ENCODE measurements at places on chromosomes 7 and 10. TPM values are rescaled to one million over a fixed set of nuclear protein-coding genes. Genes with fewer than 3 reads are reported as not detected.

Gene TNS3
- total RNA-seq = 38.3 TPM

Gene CHST15
- 2.4 TPM for total RNA-seq

Gene CNNM1
- total RNA-seq = 0.57 TPM

Gene HOXA13
- total RNA-seq = not detected

Gene HOXA2
- total RNA-seq = not detected

Gene PRPF18
- total RNA-seq = 26.2 TPM

Gene AP5Z1
- 114 TPM for total RNA-seq

Gene WDFY4
- total RNA-seq = 0.33 TPM

Gene HABP2
- total RNA-seq = not detected

Gene PPP1R17
- total RNA-seq = 1.4 TPM

Gene SPDYE5
- total RNA-seq = not detected

Gene CAMK2B
- 0.61 TPM for total RNA-seq

DNA sequence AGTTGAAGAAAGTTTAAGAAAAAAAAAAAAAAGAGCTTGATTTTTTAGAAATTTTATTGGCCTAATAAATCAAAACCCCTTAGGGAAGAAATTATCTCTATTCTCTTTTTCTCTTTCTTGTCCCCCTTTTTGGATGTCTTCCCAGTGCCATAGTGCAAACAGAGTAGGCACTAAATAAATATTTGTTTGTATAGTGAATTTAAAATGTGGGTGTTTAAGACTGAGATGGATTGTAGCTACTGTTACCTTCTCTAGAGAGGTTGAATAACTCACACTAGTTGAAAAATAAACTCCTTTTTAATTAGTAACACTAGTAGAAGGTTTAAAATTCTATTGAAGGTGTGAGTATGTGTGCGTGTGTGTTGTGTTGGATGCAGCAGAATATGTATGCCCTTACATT, 783.8 kb downstream of the NXPH1 start:
- no peak for DNase-seq

GRCh38 chr10:43696909-43697483, 48.3 kb upstream of the ZNF32 start:
- DNase-seq = no peak

DNA sequence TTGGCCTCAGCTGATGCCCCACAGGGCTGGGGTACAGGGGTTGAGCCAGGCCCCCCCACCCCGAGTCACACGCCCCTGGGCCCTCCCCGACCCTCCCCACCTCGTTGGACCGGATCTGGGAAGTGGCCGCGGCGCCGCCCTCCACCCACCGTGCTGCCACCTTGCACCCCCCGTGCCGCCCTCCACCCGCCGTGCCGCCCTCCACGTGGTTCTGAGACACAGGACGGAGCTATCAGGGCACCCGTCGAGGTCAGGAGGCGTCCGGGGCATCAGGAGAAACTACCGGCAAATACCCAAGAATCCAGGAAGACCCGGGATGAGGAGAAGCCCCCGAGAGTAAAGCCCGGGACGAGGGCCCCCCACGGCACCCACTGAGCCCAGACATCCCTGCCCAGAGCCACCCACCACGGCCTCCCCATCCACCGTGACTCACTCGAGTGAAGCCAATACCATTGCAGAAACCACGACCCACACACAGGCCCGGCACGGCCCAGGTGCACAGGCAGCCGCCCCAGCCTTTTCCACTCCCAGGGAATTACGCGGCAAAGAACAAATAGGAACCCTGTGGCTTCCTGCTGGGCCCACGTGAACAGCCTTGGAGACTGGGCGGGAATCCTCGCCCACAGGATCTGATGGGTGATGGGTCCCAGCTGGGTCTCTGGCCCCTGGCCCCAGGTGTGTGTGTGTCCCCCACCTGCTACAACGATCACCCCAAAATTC, 34.0 kb downstream of the ADAP1 start:
- peak; percentile 39 for DNase-seq

DNA sequence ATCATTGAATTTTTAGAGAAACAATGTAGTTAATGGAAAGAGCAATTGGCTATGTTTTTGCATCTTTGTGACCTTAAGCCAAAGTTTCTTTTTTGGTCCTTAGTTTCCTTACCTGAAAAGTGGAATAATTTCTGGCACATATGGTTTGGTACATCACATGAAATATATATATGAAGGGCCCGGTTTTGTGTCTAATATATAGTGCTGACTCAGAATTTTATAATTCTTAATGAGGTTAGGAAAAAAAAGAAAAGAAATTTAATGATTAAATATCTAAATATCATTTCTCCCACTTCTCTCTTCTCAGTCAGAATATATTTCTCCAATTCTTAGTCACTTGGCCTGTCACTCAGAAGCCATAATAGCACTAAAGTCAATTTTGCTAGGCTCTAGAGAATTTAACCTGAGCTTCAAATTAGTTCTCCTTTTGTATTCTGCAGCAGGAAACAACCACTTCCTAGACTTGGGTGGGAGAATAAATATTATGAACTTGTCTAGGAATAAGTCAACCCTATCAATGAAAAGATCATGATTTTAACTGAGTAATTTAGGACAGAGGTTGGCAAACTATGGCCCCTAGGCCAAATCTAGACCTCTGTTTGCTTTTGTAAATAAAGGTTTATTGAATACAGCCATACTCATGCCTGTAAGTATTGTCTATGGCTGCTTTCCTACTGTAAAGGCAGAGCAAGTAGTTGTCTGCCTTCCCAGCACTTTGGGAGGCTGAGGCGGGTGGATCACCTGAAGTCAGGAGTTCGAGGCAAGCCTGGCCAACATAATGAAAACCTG, 34.6 kb downstream of the PPP1R9A start:
- DNase-seq = no peak

DNA sequence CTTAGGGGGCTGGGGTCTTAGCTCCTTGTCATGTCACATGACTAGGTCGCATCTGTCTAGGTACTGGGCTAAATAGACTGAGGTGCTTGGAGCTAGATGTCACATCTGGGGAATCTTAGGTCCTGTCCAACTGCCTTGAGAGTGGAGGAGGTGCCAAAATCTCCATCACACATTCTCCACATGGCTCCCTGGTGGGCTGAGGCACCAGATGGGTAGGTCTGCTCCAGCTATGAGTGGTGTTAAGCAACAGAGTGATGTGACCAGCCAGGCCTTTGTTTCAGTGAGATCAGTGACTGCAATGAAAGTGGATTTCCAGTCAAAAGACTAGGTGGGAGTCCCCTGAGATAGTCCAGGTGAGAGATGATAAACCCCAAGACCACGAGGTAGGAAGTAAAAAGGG, 251.8 kb downstream of the BMPER start:
- DNase-seq = no peak

DNA sequence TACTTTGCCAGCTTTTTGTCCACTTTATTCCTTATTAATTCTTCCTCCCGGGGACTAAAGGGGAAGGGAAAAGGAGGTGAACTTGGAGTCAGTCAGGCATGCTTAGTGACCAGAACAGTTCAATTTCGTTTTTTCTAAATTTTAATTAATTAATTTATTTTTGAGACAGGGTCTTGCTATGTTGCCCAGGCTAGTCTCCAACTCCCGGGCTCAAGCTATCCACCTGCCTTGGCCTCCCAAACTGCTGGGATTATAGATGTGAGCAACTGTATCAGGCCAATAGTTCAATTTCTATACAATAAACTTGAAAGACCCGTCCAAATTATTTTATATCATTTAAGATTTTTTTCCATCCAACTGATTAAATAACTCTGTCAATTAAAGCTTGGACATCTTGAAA, 1.3 kb upstream of the SLF2 start:
- no peak for DNase-seq

- DNase-seq = no peak
Observed at GRCh38 chr10:132350946-132351345, 19.0 kb downstream of the LRRC27 start.

- no peak for DNase-seq
Observed at GRCh38 chr10:110208614-110209453, 1.4 kb downstream of the MXI1 start.

DNA sequence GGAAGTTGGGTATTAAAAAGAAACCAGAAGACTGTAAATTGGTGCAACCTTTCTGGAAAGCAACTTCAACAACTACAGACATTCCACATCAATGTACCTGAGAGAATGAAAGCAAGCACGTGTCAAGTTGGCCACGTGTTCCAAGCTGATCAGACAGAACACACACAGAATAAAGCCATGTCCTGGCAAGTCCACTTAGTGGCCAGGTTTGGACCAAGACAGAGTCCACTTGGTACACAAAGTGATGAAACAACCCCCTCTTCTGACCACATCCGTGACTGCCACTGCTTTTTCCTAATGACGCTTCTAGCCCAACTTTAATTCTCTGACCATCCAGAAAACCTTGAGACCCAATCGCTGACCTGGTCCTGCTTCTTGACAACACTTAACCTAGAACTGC, 109.4 kb downstream of the ABLIM1 start:
- no peak for DNase-seq

DNA sequence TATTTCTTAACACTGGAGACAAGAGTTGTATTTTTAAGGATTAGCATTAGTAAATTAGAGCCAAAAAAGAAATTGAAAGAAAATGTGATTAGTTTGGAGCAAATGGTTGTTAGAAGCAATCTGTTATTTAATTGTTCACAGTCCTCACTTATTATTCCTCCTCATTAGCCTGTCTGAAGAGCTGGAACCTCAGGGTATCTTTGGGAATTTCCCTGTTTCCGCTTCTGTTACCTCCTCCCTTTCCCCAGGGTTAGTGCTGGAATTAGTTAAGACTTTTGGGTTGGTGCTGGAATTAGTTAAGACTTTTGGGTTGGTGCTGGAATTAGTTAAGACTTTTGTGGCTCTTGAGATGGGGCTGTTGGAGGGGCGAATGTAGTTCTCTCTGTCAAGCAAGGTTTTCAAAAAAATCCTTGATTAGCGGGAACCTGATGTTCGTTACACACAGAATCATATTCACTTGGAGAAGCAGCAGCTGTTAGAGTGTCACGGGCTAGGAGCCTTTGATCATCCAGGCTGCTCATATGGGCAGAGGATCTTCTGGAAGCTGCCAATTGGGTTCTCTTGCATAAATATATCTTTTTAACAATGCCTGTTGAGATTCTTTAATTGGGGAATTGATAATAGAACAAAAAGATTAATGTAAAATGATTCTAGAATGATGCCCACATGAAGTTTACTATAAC, 251.0 kb upstream of the NPSR1 start:
- DNase-seq = no peak

DNA sequence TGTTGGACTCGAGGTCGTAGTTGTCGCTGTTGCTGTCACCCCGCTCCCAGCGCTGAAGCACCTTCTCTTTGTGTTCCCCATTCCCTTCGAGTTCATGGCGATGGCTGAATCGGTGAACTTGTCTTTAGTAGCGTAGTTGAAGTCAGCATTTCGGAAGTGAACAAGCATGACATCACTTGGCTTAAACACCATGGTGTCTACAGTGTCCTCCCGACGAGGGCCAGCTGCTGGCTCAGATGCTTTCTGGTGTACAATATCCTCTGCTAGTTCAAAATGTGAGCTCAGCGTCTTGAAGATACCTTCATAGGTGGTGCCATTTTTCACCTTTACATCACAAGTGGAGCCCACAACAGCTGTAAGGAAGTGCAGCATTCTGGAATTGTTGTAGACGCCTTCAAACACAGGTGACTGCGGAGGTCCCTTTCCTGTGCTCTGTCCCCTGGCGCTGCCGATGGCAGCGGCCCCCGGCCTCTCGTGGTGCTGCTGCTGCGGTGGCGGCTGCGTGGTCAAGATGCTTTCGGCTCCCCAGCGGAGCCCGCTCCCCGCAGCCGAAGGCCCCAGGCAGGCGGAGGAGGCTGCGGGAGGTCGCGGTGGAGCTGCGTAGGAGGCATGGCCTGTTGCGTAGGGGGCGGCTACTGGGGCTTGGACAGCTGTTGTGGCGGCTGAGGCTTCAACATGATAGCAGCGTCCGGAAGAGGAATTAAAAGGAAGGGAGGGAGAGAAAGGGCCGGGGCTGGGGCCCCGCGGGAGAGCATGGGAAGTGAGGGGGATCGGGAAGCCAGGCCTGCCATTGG, 59.3 kb downstream of the ANKMY2 start:
- DNase-seq = no peak

DNA sequence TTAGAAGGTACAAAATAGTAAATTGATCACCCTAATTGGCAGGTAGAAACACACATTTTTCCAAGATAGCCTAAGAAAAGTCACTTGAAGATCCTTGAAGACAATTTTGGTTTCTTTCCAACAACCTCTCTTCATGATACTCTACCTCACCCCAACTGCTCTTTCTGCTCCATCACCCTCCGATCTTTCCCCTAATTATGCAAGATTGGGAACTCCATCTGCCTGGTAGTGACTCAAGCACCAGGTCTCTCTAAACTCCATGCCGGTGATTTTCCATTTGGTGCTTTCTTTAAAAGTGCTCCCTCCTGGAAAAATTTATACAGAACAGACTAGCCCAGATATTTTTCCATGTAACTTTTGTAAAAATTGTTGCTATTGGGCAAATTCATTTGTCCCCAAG, 1.1 kb upstream of the AKR1B1 start:
- DNase-seq = no peak

DNA sequence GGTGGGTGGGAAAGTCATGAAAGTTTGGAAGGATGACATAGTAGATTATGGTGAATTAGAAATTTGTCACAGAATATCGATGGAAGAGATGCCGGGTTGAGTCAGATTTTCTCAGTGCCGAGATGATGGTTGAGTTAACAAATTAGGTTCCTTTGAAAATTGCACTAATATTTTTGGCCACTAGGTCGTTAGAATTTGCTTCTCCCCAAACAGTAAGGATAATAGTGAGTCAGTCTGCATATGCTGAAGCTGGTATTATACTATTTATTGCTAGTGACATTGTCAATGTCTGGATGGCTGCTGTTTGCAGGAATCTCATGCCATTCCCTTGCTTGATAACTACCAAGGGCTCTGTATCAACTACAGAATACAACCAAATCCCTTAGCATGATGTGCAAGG, 37.7 kb upstream of the MINDY3 start:
- no peak for DNase-seq

GRCh38 chr7:47473499-47474210, 108.3 kb downstream of the TNS3 start:
- DNase-seq = no peak

- no peak for DNase-seq
Observed at GRCh38 chr7:84264396-84264795, 69.8 kb upstream of the SEMA3A start.

- DNase-seq = no peak
Observed at GRCh38 chr10:23291551-23292334, 52.9 kb downstream of the C10orf67 start.

DNA sequence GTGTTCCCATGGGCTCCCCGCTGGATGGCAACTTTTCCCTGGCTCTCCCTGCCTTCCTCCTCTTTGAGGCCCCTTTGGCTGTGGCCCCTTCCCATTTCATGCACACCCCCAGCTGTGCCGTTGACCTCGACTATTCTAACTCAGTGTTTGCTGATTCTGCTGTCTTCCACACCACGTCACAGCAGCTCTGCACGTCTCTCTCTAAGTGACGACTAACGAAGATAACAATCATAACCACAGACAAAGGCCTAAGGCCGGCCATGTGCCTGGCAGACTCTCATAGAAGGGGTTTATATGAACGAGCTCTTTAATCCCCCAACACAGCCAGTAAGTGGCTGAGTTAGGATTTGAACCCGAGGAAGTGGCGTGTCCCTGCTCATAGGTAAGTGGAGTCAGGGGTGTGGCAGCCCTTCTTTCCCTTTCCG, 151.5 kb upstream of the SHH start:
- no peak for DNase-seq
